ENCODE measurements at places on chromosomes 3 and 15.

DNA sequence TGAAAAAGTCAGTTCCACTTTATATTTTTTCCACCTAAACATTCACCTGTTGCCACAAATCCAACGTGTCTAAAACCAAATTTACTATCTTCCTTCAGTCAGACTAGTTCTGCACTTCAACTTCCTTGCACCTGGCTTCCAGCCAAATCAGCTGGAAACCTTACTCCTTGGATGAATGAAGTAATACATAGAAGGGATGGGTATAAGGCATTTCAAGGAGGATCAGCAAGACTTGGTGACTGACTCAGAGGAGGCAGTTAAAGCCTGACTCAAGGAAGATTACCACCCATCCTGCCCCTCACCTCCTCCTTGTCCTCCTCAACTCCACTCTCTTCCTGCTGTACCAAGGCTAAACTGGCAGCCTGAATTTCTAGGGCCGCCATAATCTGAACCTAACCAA, 37.1 kb downstream of the QTRT2 start:
- no peak for DNase-seq

DNA sequence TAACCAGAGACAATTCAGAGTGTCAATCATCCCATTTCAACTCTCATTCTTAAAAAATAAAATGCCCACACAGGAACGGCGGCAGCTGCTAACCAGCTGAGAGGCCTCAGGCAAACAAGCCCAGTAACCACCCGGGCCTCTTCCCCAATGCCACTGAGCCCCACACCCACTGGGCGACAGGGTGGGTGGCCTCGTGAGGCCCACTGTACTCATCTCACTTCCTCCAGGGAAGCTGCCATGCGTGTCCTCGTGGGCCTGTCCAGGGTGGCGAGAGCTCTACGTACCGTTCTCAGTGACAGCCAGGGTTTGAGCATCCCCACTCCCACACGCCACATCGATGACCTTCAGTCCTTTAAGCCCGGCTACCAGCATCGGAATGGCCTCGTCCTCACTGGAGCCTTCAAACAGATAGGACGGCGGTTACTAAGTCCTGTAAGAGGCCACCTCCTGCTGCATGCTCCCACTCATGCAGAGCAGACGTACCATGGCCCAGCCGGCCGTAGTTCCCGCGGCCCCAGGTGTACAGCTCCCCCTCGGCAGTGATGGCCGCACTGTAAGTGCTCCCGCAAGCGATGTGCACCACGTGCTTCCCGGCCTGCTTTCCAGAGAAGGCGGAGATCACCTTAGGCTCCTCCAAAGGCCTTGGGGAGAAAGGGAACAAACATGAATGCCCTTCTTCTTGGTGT, 56.5 kb downstream of the HERC2 start:
- no peak for DNase-seq

- DNase-seq, result no peak
Measured at GRCh38 chr3:158165730-158166129, 55.8 kb downstream of the RSRC1 start.

GRCh38 chr15:69059557-69059943, 45.1 kb downstream of the NOX5 start:
- DNase-seq, result no peak

Measured in T-cell (primary cell).